ENCODE measurements at places on chromosomes 4 and X.

DNA sequence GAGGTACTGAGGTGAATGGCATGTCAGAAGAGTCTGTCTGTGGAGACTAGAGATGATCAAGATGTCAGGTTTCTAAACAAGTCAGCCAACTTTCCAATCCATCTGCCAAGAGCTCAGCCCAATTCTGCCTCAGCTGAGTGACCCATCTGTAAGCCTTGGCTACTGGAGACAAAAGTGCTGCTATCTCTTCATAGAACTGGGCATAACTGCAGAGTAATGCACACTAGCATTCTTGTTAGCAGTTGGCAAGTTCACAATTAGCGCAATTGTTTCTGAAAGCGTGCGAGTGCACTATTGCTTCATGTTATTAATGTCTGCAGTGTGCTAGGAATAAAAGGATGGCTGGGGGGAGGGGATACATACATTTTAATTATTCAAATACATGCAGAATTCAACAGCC lies 32.9 kb upstream of the SH3D19 start:
- no peak for DNase-seq

- DNase-seq: peak; percentile 51
Measured at GRCh38 chrX:85375333-85375738, 4.1 kb downstream of the POF1B start.

GRCh38 chr4:150475763-150476162 lies 106.2 kb upstream of the MAB21L2 start:
- DNase-seq: no peak

- DNase-seq: no peak
Measured at GRCh38 chrX:114372937-114373336, 210.9 kb upstream of the HTR2C start.

DNA sequence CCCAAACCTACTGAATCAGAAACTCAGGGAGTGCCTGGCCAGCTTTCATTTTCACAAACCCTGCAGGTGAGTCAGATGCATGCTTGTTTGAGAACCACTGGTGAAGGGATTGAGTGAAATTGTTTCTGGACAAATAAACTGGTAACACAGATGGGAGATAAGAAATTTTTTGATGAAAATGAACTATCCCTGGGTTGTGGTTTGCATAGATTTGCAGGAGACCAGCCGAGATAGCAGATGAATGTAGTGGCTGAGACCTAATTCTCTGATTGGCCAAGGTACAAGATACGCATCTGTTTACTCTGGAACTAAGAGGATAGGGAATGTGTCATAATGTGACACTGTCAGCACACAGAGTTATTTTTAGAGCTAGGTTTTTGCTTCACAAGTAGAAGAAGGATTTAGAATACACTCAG lies 117.8 kb upstream of the NOCT start:
- no peak for DNase-seq

GRCh38 chr4:53702334-53703266 lies 111.3 kb upstream of the LNX1 start:
- peak; percentile 95 for DNase-seq

GRCh38 chrX:72685810-72686456 lies 28.2 kb downstream of the PHKA1 start:
- DNase-seq: peak; percentile 6

DNA sequence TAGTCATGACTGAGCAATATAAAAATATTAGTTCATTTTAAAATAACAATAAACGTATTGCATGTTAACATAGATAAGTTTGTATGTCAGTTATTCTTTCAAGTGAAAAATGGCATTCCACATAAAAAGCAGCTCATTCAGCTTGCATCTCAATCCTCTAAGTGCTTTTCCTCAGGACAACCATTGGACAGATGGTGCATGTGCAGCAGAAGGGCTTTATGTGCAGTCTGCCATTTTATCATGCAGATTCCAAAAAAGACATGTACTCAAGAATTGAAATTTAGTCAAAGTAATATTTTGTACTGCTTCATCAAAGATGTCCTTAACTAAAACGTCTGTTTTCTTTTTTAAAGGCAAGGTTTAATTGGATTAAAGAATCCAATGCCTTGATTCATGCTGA lies 93.4 kb downstream of the RS1 start:
- DNase-seq: no peak

GRCh38 chr4:134219043-134219442 lies 17.5 kb upstream of the PABPC4L start:
- DNase-seq: no peak

- no peak for DNase-seq
Measured at GRCh38 chrX:41720125-41720779, 3.7 kb upstream of the GPR82 start.

DNA sequence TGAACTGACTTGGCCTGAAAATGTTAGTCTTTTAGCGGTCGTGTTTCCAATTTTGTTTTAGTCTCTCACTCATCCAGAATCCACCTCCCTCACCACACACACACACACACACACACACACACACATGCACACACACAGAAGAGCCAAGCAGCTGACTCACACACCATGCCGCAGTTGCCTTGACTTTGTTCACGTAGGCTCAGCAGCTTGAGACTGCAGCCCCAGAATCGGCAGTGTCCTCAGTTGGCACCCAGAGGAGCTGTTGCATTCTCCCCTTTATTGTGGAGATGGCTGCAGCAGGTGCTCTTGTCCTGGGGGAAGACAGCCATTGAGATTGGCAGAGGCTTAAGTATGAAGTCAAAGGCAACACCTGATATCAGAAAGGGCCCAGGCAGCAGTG lies 20.9 kb upstream of the XPNPEP2 start:
- DNase-seq: no peak

DNA sequence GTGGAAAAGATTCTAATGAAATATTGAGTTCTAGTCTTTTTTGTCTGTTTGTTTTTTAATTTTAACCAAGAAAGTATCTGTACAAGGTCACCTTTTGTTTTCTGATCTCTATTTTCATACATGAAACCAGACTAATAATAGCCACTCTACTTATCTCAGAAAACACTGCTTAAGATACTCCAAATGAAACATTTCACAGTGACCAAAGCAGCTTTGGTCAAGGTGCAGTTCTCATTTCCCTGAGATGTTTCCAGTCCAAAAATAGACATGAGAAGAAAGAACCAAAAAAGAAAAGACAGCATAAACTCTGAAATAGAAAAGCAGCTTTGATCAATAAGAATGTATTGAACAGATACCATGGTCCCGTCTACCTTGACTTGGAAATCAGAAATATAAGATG lies 782.8 kb downstream of the RAB28 start:
- no peak for DNase-seq

DNA sequence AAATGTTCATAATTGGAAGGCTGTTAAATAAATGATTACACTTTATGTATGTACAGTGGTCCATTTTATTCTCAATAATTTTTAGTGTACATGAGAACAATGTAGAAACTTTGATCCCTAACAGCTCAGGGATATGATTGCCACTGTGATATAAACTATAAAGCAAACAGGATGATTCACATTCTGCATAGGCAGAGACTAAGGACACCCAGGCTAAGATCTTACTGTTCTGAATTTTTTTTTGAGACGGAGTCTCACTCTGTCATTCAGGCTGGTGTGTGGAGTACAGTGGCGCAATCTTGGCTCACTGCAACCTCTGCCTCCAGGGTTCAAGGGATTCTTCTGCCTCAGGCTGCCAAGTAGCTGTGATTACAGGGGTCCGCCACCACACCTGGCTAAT lies 186.6 kb downstream of the PDGFC start:
- no peak for DNase-seq

DNA sequence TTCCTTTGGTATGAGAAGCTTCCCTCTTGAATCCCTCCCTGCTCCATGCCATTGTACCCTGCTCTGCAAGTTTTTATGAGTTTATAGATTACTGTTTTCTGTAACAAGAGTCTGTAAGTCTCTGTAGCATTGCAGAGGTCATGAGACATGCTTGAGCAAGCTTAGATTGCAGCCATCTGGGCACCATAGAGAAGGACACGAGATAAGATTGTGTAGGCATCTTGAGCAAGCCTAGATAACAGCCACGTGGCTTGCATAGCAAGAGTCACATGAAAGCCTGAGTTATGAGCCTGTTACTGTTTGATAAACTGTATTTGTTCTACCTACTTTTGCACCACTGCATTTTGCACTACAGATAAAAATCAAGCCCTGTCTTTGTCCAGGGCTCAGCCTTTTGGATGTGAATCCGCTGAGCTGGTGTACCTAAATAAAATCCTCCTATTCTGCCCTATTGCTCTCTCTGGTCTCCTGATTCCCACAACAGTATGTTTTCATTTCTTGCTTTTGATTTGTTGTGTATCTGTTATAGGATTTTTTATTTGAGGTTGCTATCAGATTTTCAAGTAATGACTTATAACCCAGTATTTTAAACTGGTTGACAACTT lies 127.4 kb upstream of the ANKRD50 start:
- peak; percentile 7 for DNase-seq

- DNase-seq: no peak
Measured at GRCh38 chr4:120865985-120866384, 56.5 kb downstream of the PRDM5 start.

DNA sequence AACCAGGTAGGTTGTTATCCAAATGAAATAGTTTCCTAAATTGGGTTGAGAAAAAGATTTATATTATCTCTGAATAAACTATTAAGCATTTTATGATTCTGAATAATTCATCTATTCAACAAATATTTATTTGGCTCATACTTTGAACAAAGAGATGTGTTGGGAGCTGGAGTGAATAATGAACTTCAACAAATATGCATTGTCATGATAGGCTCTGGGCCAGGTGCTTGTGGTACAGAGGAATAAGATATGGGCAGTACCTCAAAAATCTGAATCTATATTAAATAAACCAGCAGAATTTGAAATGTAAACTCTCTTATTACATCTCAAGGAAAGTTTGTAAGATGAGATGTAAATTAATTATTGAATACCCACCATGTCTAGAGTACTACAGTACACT lies 75.7 kb upstream of the DCLK2 start:
- DNase-seq: no peak

DNA sequence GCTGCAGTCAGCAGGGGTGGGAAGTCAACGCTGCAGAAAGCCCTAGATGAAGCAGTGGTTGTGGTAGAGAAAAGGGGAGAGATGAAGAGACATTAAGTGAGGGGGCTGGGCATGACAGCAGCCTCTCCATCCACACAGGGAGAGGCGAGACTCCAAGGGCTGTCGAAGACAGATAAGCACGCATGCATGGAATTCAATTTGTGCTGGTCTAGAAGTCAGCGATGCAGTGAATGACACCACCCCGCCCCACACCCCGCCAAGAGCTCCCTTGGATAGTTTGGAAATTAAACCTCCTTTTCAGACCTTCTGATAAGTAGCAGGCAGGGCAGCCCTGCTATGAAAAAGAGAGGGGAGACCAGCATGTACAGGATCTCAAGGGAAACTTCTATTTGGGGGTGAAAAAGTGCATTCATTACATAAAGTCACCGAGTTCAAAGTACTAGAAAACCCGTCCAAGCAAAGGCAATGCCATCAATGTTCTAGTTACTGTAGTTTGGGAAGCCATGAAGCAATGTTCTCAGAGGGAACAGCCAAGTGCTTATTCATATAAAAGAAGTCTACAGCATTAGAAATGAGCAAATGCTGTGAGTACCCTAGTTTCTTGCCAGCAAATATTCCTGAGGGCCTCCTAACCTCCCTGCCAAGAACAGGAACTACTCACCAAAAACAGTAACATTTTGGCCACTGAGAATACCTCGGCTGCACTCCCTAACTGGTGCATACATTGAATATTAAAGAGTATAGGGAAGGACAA lies 152.3 kb upstream of the ANXA10 start:
- peak; percentile 3 for DNase-seq

DNA sequence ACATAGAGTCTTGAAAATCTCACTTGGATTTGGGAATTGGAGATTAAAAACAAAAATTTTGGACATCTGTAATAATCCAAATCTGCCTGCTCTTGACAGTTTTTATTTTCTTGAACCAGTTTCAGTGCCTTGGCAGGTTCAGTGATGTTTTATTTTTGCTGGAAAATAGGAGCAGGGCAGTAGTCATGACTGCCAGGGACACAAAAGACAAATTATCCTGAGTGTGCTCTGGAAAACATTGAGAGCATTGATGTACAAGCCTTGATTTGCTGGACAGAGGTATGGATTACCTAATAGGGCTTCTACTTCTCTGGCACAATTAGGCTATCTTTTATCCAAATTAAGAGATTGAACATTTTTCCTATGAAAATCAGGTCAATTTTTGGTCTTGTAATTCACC lies 123.4 kb upstream of the SFRP2 start:
- DNase-seq: no peak

DNA sequence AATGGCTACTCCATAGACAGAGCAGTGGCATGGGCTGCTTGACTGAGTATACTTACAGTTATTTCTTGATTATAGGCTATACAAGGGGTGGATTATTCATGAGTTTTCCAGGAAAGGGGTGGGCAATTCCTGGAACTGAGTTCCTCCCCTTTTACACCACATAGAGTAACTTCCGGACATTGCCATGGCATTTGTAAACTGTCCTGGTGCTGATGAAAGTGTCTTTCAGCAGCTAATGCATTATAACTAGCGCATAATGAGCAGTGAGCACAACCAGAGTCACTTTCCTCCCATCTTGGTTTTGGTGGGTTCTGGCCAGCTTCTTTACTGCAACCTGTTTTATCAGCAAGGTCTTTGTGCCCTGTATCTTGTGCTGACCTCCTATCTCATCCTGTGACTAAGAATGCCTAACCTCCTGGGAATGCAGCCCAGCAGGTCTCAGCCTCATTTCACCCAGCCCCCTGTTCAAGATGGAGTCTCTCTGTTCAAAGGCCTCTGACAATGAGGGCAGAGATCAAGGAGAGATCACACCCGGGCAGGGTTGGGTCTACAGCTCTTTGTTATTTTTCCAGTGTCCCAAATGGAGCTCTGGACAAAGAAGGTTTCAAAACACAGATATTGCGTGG lies 468.4 kb upstream of the PRKX start:
- no peak for DNase-seq

DNA sequence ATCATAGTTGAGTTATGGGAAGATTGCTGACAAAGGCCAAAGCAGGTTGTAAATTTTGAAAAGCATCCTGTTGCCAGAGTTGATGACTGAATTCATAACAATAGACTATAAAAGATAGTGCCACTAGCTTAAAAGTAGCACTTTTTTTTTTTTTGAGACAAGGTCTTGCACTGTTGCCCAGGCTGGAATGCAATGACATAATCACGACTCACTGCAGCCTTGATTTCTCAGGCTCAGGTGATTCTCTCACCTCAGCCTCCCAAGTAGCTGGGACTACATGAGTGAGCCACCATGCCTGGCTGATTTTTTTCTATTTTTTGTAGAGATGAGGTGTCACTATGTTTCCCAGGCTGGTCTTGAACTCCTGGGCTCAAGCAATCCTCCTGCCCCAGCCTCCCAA lies 122.7 kb downstream of the SPOCK3 start:
- no peak for DNase-seq

Measured in cardiac muscle cell (in vitro differentiated cells and primary cell).